Activated T-cell treated with anti-CD3 and anti-CD28 coated beads, Interleukin-2, amount 50 U/mL, for 24 hours (primary cell): ENCODE measurements at places on chromosomes 3 and 15.

- no peak for DNase-seq
Observed at GRCh38 chr15:70291305-70292075, 193.8 kb upstream of the TLE3 start.

DNA sequence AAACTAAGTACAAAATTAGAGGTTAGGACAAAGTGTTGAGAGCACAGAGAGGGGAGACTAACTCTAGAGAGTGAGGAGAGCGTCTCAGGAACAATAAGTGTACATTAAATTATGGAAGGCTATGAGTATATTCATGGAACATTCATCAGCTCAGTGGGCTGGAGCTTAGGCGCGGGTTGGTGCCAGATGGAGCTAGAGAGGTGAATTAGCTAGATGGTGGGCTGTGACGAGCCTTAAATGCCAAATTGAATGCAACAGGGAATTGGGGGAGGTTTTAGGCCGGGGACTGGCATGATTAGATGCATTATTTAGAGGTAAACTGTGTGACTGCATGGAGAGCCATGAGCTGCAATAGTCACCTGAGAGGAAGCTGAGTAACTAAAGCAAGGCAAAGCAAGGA lies 97.1 kb downstream of the TMEM108 start:
- DNase-seq: no peak

- DNase-seq: no peak
Observed at GRCh38 chr15:56772868-56773639, 39.7 kb upstream of the ZNF280D start.

GRCh38 chr3:141246958-141247301 lies 15.3 kb downstream of the PXYLP1 start:
- no peak for DNase-seq

- DNase-seq: no peak
Observed at GRCh38 chr15:31473385-31474058, 146.9 kb downstream of the KLF13 start.

DNA sequence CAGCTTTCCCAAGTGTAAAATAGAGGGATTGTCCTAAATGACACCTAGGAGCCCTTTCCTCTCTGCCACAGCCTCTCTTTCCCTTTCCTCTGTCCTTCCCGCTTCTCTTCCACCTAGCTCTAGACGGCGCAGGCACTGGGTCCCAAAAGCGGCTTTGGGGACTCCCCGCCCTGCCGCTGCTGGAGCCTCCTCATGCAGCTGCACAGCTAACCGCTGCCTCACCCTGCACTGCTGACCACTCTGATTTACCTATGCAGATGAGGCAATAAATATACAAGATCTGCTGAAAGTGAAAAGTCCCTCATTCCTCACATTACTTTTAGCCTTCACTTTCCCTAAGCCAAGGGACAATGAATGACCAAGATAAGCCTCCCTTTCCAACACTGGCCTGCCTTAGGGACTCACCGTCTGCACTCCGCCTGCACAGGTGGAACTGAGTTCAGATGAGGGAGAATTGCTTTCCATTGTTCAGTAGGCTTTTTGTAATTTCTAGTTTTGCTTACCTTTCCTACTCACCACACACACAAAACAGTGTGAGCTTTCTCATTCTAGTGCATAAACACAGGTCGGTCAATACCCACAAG lies 197.5 kb upstream of the BCL6 start:
- no peak for DNase-seq

- no peak for DNase-seq
Observed at GRCh38 chr15:83570756-83571155, 83.2 kb upstream of the ADAMTSL3 start.

DNA sequence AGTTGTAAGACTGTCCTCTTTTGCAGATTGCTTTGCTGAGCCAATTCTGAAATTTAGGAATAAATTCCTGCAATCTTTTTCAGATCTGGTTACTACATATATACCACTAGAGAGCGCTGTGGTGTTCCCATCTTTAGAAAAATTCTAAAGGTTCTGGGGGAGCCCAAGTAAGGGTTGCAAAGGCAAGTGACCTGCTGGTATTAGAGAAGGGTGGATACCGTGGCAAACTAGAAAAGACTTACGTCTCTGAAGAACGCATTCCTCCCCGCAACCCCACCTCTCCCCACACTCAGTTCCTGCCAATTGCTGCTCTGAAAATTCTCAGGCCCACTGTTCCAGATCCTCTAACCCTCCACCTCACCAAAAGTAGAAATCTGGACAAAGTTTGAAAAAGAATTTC lies 48.5 kb downstream of the EFHB start:
- DNase-seq: no peak

DNA sequence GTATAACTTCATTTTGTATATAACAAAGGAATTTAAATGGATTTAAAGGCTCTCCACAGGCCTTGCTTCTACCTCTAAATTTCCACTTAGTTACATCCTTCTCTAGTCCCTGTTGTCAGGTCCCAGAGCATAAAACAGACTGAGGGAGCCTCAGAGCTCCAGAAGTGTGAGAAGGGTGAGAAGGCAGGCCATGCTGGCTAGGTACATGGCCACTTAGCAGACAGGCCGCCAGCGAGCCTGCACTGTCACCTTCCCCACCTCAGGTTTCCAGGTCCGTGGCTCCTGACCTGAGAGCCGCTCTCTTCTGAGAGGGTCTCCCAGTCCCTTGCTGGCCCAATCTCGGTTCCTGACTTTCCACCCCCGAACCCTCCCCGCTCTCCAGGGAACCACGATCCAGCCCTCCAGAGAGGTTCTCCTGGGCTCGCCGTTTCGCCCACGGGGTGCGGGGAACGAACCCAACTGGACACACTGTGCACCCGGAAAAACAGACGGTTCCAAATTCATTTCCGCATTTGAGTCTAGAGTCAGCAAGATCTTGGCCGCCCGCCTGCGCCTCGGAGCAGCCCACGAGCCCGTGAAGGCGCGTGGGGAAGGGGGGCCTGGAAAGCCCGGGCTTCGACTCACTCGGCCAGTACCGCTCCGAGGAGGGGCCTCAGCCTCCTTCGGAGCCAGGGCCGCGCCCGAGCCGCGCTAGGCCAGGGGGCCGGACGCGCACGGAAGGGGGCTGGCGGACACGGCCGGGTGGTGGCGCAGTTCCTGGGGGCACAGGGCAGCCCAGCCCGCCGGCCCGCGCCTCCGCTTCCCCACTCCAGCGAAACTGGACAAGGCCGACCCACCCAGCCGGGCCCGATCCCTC lies 16.7 kb upstream of the SOX2 start:
- no peak for DNase-seq

DNA sequence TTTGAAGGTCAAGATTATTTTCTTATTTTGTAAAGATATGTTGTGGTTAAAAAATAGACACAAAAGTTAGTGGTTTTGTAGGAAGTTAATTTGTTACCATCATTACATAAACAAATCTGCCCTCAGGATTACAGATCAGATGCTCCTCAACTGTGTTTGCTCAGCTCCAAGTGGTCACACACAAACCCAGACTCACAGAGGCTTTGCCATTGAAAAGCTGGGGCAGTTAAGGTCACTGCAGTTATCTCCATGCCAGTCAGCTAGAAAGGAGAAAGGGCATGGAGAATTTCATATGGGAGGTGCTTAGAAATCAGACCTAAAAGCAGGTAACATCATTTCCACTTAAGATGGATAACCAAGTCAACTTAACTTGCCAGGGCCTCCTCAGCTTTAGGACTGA lies 825.7 kb upstream of the GBE1 start:
- no peak for DNase-seq

GRCh38 chr3:24522146-24522579 lies 27.5 kb upstream of the THRB start:
- no peak for DNase-seq

- no peak for DNase-seq
Observed at GRCh38 chr3:100297784-100298183, 36.8 kb upstream of the NIT2 start.

DNA sequence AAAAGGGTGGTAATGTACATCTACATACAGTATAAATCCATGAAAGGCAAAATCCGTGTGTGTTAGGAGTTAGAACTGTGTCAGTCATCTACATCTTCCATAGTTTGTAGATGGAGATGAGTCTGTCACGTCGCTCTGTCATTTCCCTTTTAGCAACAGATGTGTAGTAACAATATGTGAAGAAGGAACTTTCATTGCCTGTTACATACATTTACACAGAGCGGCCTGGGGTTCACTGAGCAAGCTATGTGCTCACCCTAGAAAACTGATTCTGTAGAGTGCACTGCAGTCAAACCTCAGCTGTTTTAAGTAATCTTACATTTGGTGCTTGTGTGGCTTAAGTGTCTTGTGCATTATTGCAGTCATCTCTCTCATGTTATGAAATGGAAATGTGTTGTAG lies 41.6 kb upstream of the AP3B2 start:
- no peak for DNase-seq

- DNase-seq: no peak
Observed at GRCh38 chr15:51229907-51230330, 108.5 kb downstream of the CYP19A1 start.

GRCh38 chr15:33700695-33701303 lies 267.5 kb upstream of the CHRM5 start:
- DNase-seq: peak; percentile 78

DNA sequence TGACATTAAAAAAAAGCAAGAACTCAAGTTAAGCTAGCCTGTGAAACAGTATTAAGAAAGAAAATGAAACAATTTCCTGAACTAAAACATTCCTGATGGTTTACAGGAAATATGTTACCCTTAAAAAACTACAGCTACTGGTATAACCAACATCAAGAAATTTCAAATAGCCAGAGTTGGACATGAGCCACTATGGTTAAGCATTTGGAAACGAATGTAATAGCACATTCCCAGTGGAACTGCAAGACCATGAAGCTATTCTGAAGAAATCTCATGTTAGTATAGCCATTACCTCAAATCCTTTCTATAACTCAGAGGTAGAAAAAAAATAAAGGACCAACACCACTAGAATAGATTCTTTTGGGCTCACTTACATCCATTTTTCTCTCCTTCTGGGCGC lies 30.2 kb downstream of the CPNE4 start:
- no peak for DNase-seq

- DNase-seq: no peak
Observed at GRCh38 chr3:185744997-185745843, 79.6 kb downstream of the IGF2BP2 start.

DNA sequence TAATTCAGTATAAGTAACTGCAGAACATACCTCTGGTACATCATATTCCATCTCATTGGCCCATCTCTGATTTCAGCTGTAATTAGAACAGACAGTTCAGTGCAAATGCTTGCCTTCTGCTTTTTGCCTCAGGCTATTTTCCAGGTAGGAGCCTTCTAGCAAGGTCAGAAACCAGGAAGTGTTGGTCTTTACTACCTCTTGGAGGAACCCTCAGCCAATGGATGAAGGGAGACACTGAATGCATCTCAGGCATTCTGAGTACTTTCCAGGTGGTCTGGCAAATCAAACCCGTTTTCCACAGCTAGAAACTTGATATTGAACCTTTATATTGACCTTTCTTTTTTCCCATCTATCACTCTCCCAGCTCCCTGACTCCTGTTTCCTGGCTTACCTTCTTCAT lies 348.5 kb upstream of the SOX2 start:
- no peak for DNase-seq

DNA sequence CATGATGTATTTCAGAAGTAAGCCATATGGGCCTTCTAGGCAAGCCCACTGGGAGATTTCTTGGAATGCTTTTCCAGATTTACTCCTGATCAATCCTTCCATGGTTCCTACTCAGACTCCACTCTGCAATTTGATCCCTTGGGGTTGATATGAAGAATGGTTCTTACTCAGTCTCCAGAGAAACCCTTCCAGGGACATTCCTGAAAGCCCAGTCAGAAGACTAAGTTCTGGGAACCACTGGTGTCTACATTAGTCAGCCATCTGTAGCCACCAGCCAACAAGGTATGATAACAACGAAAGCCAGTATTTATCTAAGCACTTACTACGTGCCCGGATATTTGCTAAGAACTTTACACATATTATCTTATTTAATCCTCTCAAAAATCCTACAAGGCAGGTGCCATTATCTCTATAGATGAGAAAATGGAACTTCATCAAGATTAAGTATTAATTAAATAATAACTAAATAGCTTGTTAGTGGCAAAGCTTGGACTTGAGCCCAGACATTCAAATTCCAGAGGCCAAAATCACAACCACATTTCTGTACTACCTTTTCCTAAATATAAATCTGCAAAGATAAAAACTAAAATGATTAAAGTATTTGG lies 32.7 kb downstream of the ZNF385D start:
- DNase-seq: no peak

- peak; percentile 46 for DNase-seq
Observed at GRCh38 chr3:141412087-141412935, 44.0 kb downstream of the ZBTB38 start.

DNA sequence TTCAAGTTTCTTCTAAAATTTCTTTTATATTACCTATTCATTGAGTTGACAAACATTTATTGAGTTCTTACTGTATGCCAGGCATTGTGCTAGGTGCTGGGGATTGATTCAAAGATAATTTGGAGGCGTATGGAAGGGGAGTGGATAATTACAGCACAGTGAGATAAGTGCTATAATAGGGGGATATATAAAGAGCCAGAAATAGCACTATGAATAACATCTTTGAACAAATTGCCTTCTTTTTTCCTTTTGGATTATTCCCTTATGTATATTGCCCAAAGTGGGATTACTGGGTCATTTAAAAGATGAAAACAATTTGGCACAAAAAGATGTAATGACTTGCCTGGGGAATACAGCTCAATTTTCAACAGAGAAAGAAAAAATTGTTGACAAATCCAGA lies 64.6 kb downstream of the LPP start:
- no peak for DNase-seq

- DNase-seq: no peak
Observed at GRCh38 chr3:59578129-59578528, 528.3 kb upstream of the CFAP20DC start.

DNA sequence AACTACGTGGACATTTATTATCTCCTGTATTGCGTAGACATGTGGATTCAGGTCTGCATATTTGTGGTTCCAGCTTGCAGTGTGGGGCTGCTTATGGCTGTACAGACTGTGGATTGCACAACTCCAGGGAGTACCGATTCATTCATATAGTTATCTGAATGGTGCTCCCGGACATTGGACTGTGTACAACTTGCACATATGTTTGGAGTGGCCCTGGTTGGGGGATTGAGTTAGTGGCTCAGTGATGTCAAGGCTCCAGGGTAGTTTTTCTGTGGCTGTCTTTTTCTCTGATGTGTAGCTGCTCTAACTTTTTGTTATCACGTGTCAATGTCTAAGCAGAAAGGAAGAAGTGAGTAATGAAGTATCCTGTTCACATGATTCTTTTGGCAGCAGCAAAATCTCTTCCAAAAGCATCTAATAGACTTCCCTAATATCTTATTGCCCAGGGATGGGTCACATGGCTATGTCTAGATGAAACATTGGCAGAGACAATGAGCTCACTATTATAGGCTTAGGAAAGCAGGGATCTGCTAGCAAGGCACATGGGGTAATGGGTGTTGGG lies 15.8 kb downstream of the ST3GAL6 start:
- DNase-seq: no peak

- DNase-seq: no peak
Observed at GRCh38 chr3:188294113-188294512, 140.2 kb downstream of the LPP start.
